Non-pigmented ciliary epithelial cell (primary cell): ENCODE measurements at places on chromosomes 1 and 21.

- DNase-seq, result no peak
Observed at GRCh38 chr1:41330588-41331545, 30.4 kb upstream of the FOXO6 start.

DNA sequence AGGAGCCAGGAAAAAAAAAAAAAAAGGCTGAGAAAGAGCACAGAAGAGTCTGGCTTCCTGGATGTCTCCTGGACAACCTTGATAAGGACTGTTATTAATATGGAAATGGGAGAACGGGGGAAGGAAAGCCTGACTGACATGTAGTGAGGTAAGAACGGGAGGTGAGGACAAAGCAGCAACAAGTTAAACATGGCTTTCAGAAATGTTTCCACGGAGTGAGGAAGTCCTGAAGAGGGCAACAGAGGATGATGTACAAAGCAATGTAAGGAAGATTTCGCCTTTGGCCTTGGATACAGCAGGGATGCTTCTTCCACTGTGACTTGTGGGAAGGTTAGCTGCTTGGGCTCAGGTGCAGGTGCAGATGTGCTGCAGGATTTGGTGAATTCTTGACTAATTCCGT is 11.9 kb upstream of the NIBAN1 start:
- no peak for DNase-seq

GRCh38 chr1:160376525-160377131 is 9.8 kb downstream of the NHLH1 start:
- DNase-seq, result peak; percentile 42

GRCh38 chr21:14584357-14585095 is 38.4 kb upstream of the SAMSN1 start:
- DNase-seq, result no peak

- peak; percentile 89 for DNase-seq
Observed at GRCh38 chr1:223714849-223715603, 2.7 kb downstream of the CAPN2 start.

- no peak for DNase-seq
Observed at GRCh38 chr1:109492779-109493178, 1.1 kb upstream of the CYB561D1 start.

DNA sequence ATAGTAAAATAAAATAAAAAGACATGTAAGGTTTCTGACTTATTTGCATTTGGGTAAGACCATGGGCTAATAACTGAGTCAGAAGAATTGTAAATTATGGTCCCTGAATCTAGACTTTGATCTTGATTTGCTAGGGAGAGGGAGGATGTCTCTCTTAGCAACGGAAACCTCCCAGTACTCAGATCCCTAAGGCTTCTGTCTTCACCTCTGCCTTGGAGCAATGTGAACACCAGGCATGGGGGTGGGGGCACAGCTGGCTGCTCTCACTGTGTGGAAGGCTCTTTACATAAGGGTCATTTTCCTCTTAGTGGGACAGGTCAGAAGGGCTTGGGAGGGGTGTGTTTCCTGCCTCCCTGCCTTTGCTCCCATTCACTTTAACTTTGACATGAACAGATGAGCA is 17.0 kb upstream of the TMEM54 start:
- no peak for DNase-seq

- no peak for DNase-seq
Observed at GRCh38 chr1:63935553-63935952, 161.7 kb downstream of the ROR1 start.

- DNase-seq, result no peak
Observed at GRCh38 chr1:213596729-213597128, 391.0 kb upstream of the PROX1 start.

DNA sequence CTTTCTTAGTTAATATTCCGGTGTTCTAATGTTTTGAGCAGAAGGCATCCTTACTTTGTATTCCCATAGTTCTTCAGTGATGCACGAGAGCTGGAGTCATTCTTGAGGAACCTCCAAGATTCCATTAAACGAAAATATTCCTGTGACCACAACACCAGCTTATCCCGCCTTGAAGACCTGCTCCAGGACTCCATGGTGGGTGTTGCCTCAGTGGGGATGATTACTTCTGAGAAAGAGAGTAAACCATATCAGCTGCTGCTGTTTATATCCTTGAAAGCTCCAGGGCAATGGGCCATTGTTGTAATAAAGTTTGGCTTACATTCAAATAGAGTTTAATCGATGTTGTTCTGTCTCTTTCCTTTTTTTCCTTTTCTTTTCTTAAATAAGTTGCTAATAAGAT is 93.1 kb downstream of the MACF1 start:
- DNase-seq, result no peak

- no peak for DNase-seq
Observed at GRCh38 chr1:205286335-205286950, 35.1 kb downstream of the NUAK2 start.

DNA sequence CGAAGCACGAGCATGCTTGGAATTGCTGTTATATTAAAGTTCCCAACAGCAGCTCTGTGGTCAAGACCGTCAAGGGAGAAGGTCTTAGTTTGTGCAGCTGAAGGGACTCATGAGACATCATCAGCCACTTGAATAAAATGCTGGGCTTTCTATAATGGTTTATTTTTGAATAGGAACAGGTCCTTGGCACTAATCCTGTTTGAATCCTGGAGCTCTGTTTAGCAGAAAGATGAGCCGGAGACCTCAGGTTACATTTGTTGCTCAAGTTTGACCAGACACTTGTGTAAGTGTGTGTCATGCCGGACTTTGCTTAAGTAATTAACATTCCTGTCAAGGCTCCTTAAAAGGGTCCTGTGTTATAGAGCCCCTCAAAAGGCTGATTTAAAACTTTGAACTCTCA is 186.5 kb downstream of the ROR1 start:
- DNase-seq, result no peak

DNA sequence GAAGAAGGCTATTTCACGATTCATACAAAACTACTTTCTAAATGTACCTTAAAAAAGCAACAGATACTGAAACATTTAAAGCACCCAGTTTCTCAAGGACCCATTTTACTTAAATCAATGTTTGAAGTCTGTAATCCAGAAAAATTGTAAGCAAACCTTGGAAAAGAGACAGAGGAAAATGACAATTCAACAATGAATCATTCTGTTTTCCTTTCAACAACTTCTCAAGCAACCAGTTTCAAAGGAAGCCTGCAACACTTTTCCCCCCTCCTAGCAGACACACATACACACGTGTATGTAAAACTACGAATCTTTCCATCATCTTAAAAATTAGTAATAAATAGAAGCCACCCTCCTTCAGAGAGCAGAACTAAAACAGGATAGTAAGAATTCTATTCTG is 1.2 kb downstream of the RERE start:
- no peak for DNase-seq

DNA sequence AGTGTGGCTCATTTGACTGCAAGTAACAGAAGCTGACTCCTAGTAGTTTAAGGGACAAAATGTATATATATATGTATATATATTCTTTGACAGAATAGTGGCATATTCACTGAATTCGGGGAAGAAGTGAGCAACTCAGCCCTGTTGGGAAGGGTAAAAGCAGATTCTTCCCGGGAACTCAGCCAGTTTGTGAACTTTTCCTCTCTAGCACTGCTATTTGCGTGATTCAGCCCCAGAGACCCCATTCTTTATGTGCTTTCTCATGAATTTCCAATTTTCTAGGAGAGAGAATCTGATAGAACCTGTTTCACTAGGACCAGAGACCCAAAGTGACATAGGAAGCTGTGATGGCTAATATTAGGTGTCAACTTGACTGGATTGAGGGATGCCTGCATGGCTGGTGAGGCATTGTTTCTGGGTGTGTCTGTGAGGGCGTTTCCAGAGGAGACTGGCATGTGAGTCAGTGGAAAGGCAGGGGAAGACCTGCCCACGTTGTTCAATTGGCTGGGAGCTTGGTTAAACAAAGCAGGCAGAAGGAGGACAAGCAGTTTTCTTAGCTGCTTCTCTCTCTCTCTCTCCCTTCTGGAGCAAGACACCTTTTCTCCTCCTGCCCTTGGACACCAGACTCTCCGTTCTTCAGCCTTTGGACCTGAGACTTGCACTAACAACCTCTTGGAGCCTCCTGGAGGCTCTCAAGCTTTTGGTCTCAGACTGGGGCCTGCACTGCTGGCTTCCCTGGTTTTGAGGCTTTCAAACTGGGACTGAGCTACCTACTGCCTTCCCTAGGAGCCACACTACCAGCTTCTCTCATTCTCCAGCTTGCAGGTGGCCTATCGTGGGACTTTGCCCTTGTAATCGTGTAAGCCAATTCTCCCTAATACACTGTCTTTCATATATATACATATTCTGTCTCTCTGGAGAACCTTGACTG is 93.4 kb upstream of the KCNK1 start:
- no peak for DNase-seq

DNA sequence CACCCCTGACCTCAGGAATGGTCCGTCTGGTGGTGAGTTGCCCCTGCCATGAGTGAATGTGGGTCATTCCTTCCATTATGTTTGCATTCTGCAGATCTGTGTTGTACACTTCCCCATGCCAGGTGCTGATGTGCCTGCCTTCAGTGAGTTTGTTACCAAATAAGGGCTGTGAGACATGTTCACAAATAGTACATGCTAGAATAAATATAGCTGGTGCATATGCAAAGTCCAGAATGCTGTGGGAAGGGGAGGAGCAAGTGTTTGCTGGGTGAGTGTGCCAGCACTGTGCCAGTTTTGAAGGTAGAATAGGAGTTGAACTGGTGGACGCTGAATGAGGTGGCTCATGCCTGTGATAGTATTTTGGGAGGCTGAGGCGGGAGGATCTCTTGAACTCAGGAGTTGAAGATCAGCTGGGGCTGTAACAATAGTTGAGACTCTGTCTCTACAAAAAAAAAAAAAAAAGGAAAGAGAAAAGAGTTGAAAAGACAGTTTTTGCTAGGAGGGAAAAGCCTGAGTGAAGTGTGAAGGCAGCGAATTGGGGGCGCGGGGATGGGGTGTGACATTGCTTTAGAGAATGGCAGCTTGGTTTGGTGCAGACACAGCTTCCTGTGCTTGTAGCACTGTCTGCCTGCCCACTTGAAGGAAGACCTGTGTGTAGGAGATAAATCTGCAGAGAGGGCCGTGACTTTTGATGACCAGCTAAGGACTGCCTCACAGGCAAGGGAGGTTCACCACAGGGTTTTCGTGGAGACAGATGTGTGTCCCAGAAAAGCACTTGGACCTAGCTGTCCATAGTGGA is 61.1 kb downstream of the LGR6 start:
- DNase-seq, result no peak

GRCh38 chr21:39822042-39822441 is 45.2 kb upstream of the PCP4 start:
- no peak for DNase-seq

DNA sequence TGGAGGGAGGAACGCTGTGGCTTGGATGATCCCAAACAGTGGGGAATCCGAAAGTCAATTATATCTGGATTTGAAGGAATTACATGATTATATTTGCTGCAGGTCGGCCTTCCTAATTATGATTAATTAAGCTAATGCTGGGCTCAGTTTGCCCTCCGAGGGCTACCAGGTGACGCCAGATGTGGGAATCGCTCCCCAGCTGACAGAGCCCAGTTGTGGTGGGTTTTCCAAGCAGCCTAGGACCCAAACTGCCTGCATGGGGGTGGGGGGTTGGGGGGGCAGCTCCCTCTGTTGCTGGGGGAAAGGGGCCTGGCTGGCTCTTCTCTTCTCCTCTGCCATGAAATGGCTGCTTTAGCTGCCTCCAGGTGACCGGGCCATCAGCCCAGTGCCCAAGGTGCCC is 147.6 kb upstream of the C1orf174 start:
- DNase-seq, result no peak

GRCh38 chr1:24051206-24051945 is 60.6 kb downstream of the MYOM3 start:
- no peak for DNase-seq

DNA sequence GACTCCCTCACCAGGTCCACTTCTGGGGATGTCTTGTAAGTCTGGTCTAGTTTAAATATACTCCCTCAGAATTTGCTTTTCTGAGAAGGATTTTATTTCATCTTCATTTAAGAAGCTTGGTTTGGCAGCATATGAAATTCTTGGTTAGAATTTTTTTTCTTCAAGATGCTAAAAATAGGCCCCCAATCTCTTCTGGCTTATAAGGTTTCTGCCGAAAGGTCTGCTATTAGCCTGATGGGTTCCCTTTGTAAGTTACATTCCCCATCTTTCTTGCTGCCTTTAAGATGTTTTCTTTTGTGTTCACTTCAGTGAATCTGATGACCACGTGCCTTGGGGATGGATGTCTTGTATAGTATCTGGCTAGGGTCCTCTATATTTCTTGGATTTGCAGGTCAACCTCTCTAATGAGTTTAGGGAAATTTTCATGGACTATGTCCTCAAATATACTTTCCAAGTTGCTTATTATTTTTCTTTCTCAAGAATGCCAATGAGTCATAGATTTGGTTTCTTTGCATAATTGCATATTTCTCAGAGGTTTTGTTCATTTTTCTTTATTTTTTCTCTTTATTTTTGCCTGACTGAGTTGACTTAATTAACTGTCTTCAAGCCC is 19.4 kb downstream of the TCP10L start:
- no peak for DNase-seq

DNA sequence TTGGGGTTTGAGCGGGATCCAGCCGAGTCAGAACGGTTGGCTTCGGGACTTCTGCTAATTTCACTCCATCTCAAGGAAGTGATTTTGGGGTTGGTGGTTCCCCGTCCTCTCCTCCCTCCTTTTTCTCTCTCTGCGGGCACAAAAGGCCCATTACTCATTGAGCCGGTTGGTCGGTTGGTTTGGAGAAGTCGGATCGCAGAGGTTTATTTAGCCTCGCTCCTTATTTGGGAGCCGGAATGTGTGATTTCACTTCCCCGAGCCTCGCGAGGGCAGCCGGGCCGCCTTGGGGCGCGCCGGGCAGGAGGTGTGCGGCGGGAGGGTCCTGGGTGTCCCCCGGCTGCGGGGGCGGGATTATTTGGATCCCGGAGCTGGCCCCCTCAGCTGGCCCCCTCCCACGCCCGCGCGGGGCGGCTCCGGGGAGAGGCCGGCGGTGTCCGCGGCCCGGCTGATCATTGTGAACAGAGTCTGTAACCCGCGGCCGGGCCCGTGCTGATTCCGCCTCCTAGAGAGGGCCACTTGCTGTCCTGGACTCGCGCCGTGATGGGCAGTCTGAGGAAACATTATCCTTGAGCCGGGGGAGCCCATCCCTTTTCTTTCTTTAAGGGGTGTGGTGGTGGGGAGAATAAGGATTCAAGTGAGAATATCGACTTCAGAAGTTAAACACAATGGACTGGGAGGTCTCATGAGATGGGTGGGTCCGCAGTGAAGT is 1.2 kb downstream of the MAPKAPK2 start:
- DNase-seq, result no peak

- DNase-seq, result no peak
Observed at GRCh38 chr21:23729331-23729730, 1878.0 kb downstream of the MRPL39 start.

GRCh38 chr1:96955307-96956012 is 233.9 kb downstream of the PTBP2 start:
- no peak for DNase-seq

DNA sequence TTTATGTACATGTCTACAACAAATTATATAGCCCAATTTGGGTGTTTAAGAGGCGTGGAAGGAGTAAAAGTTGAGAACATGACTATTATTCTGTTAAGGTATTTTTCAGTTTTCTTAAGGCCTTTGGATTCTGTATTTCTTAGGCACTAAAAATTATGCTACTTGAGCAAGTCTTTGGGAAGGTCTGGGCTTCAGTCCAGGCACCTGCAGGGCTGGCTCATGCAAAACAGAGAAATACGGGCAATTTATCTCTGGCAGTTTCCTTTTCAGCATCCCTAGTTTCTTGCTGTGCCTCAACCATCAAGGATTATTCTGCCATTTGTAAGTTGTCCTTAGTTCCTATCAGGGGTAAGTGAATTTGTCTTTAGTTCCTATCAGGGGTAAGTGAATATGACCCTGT is 358.8 kb upstream of the B3GALT2 start:
- DNase-seq, result no peak
